A172 (cell line): ENCODE measurements at places on chromosomes 7 and 10.

- DNase-seq = peak; percentile 18
Measured at GRCh38 chr10:102869258-102870198, at the start of gene AS3MT. Gene AS3MT, plus strand, starts transcription at chr10:102869470. Its CDS starts 123 bp downstream, at chr10:102869593.

- DNase-seq = peak; percentile 81
Measured at GRCh38 chr10:74502963-74503608, 323.3 kb upstream of the KAT6B start.

DNA sequence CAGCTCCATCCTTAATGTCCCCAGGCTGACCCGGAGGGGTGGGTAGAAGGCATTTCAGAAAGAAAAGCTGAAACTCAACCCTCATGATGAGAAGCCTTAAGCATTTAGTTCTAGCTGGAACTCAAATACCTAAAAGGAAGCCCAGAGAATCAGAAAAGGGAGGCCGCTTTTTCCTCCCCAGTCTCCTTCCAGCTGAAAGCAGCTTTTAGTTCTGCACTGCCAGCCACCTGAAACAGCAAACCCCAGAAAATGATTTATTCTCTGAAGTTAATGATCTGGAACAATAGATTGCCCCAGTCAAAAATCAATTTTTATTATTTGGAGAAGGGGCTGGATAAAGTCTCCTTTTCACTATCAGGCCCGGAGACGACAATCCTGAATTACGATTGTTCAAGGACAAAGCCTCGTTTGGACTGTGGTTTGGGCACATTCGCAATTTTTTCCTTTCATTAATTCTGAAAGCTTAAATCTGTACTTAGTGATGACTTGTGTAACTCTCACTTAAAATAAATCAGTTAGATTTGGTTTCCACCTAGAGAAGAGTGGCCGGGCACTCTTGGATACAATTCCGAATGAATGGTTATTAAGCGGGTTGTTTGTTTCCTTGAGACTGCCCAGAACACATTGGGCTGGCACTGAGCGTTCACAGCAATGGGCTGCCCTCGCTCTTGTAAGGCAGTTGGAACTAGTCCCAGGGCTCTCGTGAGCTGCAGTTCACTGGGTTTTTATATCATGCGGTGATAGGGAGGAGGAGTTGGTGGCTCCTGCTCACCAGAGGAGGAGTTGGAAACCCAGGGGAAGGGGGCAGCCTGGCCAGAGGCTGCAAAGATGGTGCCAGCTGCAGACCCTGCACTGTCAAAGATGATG, 262.2 kb downstream of the CCSER2 start:
- no peak for DNase-seq

GRCh38 chr7:103343758-103344452, 662 bp downstream of the DNAJC2 start:
- peak; percentile 47 for DNase-seq

DNA sequence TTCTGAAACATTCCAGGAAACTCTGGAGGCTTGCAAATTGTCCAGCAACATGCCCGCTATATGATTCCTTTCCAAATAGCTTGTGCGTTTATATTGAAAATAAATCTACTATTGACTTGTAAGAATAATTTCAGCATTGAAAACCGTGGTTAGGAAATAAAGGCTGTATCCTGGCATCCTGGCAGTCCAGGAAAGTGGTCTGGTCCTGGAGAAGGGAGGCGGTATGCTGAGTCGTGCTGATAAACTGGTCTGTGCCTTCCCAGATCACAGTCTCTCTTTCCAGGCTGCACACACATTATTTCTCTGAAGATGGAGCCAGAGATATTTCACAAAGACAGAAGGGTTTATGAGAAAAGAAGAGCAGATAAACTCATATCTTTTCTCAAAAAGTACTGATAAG, 350.1 kb upstream of the COBL start:
- DNase-seq = no peak

- peak; percentile 18 for DNase-seq
Measured at GRCh38 chr7:48139459-48139858, 31.8 kb upstream of the ABCA13 start.

DNA sequence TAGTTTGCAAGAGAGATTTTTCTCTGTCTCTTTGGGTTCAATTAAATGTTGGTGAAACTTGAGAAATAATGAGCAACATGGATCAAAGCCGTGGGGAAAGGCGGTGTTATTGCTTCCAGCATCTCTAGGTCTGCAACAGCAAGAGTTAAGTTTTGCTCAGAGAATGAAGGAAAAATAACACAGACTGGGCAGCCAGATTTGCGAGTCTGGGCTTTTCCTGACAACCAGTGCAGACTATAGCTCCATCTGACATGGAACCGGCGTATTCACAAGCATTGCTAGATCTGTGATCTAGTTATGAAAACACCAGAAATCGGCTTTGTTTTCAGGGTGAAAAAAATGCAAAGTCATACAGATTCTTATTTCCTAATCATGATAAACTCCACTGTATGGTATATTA, 110.4 kb downstream of the CAMK1D start:
- no peak for DNase-seq

DNA sequence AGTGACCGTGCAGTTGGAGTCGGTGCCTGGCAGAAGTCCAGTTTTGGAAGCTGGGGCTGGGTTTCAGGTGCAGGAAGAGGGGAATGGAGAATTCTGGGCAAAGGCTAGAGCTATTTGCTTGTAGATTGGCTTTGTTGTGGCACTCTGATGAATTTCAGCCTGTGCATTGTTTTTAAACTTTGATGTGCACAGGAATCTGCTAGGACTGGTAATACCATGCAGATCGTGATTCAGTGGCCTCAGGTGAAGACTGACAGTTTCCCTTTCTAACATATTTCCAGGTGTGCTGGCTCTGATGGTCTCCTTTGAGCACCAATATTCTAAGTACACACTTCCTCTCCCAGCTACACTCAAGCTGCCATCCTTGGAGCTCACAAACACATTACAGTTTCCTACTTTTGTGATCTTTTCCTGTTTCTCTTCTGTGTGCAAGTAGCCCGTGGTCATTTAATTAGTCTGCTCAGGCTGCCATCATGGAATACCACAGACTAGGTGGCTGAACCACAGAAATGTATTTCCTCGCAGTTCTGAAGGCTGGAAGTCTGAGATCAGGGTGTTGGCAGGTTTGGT, 55.6 kb downstream of the NOC3L start:
- no peak for DNase-seq

- no peak for DNase-seq
Measured at GRCh38 chr10:1561731-1562337, 175.5 kb downstream of the ADARB2 start.

DNA sequence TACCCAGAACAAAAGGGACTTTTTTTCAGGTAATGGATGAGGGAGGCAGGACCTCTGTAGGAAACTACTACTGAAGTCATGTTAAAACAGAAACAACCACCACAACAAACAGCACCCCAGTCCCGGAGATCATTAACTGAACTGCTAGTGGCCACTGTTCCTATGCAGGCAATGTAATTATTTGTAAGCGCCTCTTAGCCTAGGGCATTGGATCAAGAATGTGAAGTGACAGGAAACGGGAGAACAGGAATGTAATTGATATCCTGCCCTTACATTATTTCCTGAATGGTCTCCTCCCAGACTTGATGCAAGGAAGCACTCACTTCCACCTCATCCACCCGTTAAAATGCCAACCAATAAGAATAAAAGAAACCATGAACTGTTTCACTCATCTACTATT, 16.7 kb upstream of the GAD2 start:
- peak; percentile 4 for DNase-seq

- DNase-seq = no peak
Measured at GRCh38 chr7:111184987-111185386, 94.1 kb downstream of the LRRN3 start.

GRCh38 chr7:131431289-131431688, 103.6 kb downstream of the MKLN1 start:
- peak; percentile 60 for DNase-seq

DNA sequence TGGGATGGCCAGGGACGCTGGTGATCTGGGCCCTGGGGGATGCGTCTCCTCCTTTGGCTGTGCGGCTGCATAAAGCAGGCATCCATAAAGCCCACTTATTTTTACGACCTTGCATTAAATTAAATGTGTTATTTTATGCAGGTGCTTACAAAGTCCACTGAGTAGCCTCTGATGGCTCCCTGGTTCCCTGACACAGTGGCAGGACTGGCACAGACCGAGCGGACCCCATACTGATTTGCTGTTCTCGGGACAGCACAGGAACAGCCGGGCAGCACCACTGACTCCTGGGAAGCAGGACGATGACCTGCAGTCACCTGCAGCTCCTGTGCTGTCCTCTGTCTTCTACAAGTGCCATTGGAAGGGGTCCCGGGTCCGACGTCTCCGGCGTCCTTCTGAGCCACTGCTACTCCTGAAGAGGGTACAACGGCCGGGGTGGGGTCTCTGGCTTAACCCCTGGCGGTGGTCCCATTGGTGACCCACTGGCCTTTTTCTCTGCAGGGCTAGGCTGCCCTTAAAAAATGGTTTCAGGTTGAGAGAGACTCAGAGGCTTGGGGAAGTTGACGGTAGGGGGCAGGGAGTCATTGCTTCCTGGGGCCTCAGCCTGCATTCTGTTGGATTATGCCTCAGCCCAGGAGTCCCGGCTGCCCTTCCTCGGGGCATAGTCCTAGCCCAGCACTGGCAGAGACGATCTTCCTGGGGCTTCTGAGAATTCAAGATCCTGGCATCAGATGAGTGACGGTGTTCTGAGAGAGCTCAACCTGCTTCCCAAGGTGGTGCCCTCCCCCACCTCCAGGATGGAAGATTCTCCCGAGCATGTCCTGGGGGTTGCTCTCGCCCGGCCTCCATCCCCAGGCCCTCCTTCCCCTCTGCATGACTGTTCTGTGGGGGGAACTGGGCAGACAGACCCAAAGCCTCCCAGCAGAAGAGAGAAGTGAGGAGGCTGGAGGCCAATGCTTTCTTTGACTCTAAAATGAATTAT, 330.1 kb downstream of the ADARB2 start:
- DNase-seq = no peak

- DNase-seq = no peak
Measured at GRCh38 chr10:130960531-130960930, 351.0 kb downstream of the TCERG1L start.

- no peak for DNase-seq
Measured at GRCh38 chr7:1331561-1332467, 99.1 kb downstream of the UNCX start.

GRCh38 chr10:1729751-1730150, 7.6 kb downstream of the ADARB2 start:
- no peak for DNase-seq

DNA sequence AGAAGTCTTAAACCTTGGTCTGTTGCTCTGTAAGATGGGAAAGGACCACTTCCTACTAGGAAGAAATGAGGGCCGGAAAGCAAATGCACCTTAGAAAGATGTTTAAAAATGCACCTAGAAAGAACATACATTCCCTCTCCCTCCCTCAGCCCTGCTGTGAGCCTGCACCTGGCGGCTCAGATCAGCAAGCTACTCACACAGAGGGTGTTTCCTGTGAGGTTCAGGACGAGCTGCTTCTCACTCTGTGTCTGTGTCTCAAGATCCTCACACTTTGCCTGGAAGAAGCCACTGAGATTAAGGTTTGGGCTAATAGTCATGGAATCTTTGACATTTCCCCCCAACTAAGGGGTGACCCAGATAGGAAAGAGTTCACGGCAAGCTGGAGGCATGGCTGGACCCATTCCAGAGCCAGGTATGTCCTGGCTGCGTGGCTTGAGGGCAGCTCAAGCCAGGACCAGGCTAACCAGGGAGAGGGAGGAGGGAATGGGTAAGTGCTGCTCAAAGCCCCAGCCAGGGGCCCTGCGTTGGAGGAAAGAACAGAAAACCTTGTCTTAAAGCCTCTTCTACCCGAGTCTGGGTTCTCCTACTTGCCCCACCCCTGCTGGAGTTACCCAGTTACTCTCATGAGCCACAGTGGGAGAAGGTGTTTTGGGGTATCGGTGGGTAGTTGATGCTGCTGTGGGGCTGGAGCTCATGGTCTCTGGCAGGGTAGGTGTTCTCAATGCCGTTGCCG, 47.5 kb downstream of the PODXL start:
- DNase-seq = no peak

DNA sequence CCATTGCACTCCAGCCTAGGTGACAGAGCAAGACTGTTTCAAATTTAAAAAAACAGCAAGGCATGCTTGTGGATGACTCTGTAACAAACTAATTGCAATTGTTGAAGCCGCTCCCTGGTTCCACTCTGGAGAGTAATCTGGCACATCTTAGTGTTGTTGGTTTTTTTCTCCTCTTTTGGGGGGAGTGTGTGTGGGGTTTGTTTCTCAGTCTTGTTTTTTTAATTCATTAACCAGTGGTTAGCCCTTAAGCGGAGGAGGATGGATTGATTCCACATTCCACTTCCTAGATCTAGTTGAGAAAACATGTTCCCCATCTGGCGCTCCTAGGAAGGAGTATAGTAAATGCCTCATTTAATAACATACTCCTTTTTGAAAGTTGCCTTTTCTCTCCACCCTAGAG, 8.6 kb upstream of the ZNF713 start:
- no peak for DNase-seq

- no peak for DNase-seq
Measured at GRCh38 chr7:106335814-106336213, 51.0 kb upstream of the NAMPT start.

- DNase-seq = peak; percentile 63
Measured at GRCh38 chr10:30433306-30433729, 666 bp upstream of the MAP3K8 start.

DNA sequence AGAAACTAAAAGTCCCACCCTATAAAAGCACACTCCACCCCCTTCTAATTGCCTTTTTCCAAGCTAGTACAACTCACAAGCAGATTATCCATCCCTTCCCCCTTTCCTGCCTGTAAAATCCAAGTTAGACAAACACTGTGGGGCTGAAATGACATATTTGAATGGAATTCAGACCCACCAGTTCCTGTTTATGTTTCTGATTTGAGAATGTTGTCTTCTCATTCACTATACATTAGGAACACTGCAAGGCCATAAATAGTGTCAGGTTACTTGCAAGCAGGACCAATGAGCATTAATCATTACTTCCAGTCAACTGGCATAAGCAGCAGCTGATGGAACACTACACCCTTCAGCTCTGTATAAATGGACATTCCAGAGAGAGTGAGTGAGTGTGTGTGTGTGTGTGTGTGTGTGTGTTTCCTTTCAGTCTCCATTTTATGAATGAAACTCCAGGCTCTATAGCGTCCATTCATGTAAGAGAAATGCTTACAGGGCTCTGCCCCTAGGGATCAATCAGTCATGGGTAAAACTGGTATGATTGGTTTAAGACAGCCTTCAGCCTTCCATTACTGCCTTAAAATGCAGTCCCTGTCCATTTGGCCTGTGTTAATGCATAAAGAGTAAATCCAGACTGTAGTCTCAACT, 69.3 kb downstream of the ETV1 start:
- peak; percentile 99 for DNase-seq

DNA sequence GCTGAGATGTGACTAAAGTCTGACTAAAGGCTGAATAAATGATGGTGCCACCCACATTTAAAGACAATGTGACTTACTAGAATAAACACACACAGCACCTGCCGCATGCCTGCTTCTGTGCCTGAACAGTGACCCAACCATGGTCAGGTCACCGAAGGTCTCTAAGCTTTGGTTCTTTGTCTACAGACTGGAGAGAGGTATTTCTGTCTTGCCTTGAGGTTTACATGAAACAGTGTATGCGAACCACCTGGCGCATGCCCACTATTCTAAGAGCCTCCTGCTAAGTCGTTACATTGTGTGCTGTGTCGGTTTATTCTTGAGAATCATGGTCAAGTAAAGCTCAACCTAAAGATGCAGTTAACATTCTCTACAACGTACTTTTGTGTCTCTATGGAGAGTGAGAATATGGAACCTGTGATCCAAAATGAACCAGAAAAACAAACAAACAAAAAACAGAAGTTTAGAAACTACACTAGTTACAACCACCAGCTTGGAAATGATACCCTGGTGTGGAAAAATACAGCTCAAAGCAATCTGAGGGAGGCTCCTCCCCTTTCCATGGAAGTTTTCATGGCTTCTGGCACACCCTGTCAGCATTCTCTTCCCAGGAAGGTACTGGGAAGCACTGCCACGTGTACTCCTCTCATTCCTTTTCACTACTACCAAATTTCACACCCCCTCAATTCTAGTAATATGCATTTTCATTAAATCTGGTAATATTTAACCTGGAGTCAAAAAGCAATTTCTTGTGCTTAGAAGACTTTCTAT, 40.0 kb downstream of the VOPP1 start:
- DNase-seq = peak; percentile 35
